ENCODE measurements at places on chromosomes 1 and 21. TPM values are rescaled to one million over a fixed set of nuclear protein-coding genes. Genes with fewer than 3 reads are reported as not detected.

The CLDN17 gene
- total RNA-seq: not detected

The MSH4 gene
- total RNA-seq: 0.60 TPM

The MCL1 gene
- 217 TPM for total RNA-seq

The C2CD4D gene
- total RNA-seq: 1.3 TPM

The LCE3D gene
- total RNA-seq: not detected

The CD84 gene
- total RNA-seq: 14.9 TPM

The NAXE gene
- total RNA-seq: 78.8 TPM

The GBP6 gene
- not detected for total RNA-seq

The HES3 gene
- not detected for total RNA-seq

The GPR3 gene
- 3.7 TPM for total RNA-seq

Data from activated T-helper 2 cell treated with anti-CD3 and anti-CD28 coated beads, Interferon-gamma antibody, Interleukin-2, Interleukin-4, amounts not matched to agents 10 μg/mL and 5 μg/mL and 100 μg/mL, durations not matched to agents 14 hours and 24 hours and 36 hours (primary cell).